CD4-positive, alpha-beta T cell treated with Interleukin-21 for 1 hour (primary cell): ENCODE measurements at places on chromosomes 2 and 18.

DNA sequence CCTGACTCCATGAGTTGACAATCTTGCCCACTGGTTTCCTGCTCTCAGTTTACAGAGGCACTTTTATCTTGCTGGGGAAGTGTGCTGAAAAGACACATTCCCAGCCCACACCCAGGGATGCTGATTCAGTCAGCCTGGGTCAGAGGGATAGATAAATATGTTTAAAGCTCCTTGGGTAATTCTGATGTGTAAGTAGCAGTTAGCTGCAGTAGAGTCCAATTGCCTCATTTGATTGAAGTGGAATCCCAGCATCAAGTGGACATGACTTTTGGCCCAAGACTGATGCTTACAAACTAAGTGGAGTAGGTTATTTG, 29.4 kb downstream of the PSD4 start:
- DNase-seq: no peak

GRCh38 chr2:128178650-128179460, 87.9 kb downstream of the UGGT1 start:
- peak; percentile 58 for DNase-seq

DNA sequence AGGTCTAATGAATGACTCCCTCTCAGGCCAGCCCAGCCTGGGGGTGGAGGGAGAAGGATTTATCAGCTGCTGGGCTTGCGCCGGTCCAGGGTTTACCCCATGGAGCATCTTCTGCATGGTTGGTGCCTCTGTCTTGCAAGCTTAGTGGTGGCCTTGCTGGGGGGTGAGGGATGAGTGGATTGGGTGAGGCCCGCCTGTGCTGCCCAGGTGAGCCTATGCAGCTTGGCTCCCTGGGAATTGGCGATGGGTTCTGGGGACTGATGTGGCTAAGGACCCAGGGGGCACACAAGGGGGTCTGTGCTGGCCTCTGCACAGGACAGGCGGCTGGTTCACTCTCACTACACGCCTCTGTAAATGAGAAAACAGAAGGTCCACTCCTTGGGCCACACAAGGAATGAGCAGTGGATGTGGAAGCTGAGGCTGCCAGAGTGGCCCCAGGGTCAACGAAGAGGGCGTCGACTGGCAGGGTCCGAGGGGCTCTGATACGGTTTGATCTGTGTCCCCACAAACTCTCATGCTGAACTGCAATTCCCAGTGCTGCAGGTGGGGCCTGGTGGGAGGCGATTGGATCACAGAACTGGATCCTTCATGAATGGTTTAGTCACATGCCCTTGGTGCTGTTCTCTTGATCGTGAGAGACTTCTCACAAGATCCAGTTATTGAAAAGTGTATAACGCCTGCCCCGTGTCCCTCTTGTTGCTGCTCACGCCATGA, 151.6 kb upstream of the HDAC4 start:
- no peak for DNase-seq

DNA sequence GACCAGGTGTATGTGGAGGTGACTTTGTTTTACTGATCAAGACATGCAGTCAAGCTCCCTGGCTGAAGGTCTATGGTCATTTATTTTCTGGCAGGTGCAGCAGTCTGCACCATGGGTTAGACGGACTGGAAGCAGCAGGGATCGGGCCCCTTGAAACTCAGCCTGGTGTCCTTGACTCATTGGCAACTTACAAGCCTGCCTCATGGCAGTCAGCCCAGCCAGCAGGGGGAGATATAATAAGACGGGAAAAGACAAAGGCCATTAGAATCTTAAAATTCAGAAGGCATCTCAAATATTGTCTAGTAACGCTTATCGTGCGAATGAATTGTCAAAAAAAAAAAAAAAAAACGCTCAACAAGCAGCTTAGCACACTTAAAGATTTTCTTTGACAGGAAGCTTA, 308.2 kb downstream of the EN1 start:
- no peak for DNase-seq
